PC-3 (cell line): ENCODE measurements at places on chromosomes 7 and 10.

DNA sequence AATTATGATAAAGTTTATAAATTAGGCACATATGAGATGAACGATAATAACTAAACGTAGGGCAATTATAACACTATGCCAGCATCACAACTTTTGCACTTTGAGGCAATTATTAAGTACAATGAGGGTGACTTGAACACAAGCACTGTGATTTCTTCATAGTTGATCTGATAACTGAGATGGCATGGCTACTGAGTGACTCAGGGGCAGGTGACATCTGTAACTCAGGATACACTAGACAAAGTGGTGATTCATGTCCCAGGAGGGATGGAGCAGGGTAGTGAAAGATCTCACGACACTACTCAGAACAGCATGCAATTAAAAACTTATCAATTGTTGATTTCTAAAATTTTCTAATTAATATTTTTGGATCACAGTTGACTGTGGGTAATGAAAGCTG lies 98.3 kb upstream of the ARHGAP21 start:
- H3K27ac ChIP-seq: peak overlapping the region; percentile 74
- DNase-seq: peak; percentile 66
- H3K4me3 ChIP-seq: no peak overlapping the region
- H3K36me3 ChIP-seq: no peaks in the 10 kb centered on the region
- peaks cover 53% of the 10 kb centered on the region for H3K4me1 ChIP-seq

DNA sequence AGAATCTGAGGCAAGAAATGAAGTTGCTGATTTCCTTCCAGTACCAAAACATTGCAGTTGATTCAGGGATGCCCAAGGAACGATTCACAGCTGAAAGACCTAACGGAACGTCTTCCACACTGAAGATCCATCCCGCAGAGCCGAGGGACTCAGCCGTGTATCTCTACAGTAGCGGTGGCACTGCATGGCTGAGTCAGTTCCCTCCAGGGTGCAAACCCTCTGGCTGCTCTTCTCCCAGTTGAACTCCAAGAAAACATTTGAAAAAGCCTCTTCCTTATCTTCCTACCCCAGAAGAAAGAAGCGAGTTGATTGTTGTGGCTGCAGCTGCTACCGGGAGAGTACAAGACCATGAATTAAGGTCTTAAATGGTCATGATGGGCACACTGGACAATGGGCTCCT lies 147.1 kb upstream of the PRSS1 start:
- H3K4me1 ChIP-seq: peaks cover 8% of the 10 kb centered on the region
- no peak overlapping the region for H3K27ac ChIP-seq
- H3K36me3 ChIP-seq: no peaks in the 10 kb centered on the region
- no peaks in the 10 kb centered on the region for H3K27me3 ChIP-seq

DNA sequence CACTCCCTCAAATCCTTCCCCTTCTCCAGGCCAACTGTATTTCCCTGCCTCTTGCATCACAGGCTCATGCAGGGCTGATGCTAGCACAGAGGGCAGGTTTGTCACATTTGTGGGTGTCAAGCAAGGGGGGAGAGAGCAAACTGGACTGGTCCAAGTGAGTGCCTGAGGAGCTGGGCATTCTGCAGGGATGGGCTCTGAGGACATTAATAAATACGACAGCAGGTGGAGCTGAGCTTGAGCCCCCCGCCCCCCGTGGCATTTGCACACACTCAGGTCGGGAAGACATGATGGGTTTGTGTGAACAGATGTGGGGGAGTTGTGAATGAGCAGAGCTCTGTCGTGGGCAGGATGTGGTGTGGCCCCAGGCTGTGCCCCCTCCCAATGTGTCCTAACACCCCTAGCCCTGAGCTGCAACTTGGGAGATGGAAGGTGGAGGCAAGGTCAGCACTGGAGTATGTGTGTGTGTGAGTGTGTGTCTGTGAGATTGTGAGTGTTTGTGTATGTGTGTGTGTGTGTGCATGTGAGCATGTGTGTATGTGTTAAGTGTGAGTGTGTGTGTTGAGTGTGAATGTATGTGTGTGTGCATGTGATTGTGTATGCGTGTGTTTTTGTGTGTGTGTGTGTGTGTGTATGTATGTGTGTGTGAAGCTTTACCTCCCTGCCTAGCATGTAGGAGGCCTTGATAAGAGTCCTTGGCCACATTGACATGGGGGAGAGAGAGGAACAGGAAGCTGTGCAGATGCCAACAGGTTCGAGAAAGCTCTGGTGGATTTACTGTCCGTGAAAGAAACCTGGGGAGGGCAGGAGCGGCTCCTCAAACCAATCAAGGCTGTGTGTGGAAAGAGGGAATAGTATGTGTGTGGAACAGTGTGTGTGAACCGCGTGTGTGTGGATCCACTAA lies 9.1 kb downstream of the RASSF4 start:
- H3K4me3 ChIP-seq: no peak overlapping the region
- H3K27ac ChIP-seq: no peak overlapping the region
- DNase-seq: no peak
- no peaks in the 10 kb centered on the region for H3K4me1 ChIP-seq
- H3K36me3 ChIP-seq: no peaks in the 10 kb centered on the region
- H3K27me3 ChIP-seq: no peaks in the 10 kb centered on the region

DNA sequence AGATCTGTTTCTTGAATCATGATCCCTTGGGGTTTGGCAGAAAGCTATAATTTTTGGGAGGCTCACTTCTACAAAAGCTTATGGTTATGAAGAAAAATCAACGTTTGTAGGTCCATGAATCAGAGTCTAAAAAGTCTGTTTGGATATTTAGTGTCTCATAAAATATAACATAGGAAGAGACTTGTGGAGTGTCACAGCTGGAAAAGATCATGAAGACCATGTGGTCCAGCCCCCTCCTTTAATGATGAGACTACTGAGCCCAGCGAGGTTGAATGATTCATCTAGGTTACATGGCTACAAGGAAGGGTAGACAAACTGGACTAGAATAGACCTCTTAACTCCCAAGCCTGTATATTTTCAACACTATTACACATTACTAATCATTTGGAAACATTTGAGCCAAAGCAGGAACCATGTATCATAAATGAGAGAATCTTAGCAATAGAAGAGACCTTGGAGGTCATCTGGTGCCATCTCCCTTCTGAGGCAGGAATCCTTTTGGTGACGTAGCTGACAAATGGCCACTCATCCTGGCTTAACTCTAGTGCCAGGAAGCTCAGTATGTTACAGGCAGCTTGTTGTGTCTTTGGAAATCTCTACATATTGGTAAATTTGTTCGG lies 152.5 kb downstream of the CREB5 start:
- no peak overlapping the region for H3K27ac ChIP-seq
- no peaks in the 10 kb centered on the region; the same call in 1 of the 2 replicates for H3K27me3 ChIP-seq
- no peak overlapping the region for H3K4me3 ChIP-seq
- H3K4me1 ChIP-seq: no peaks in the 10 kb centered on the region

- peaks cover 24% of the 10 kb centered on the region; the same call in 1 of the 2 replicates for H3K27me3 ChIP-seq
- H3K4me1 ChIP-seq: peaks cover 21% of the 10 kb centered on the region
Observed at GRCh38 chr10:79936625-79937615, 12.0 kb downstream of the SFTPD start.

DNA sequence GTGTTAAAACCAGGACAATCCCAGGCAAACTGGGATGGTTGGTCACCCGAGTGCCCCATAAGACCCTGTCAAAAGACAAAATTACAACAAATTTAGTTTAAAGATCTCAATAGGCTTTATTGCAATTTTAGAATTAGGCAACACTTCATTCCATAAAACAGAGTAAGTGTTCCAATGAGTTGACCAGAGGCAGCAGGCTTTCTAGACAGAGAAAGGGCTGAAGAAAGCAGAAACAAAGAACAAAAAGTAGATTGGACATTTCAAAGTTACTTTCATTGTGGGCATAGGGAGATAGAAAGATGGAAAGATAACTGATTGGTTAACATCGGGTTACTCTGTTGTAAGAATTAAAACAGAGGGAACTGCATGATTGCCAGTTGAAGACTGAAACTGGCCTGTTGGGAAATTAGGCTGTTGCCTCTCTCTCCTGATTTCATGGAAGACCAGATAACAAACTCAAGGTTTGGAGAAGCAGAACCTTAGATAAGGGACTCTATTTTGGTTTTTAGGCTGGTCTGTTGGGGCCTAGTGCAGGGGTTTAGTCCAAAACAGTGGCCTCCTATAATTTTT lies 36.3 kb downstream of the ENTPD1 start:
- H3K4me3 ChIP-seq: no peak overlapping the region
- no peaks in the 10 kb centered on the region for H3K27me3 ChIP-seq
- no peak for DNase-seq
- peaks cover 13% of the 10 kb centered on the region for H3K4me1 ChIP-seq
- no peak overlapping the region for H3K27ac ChIP-seq
- H3K36me3 ChIP-seq: no peaks in the 10 kb centered on the region

DNA sequence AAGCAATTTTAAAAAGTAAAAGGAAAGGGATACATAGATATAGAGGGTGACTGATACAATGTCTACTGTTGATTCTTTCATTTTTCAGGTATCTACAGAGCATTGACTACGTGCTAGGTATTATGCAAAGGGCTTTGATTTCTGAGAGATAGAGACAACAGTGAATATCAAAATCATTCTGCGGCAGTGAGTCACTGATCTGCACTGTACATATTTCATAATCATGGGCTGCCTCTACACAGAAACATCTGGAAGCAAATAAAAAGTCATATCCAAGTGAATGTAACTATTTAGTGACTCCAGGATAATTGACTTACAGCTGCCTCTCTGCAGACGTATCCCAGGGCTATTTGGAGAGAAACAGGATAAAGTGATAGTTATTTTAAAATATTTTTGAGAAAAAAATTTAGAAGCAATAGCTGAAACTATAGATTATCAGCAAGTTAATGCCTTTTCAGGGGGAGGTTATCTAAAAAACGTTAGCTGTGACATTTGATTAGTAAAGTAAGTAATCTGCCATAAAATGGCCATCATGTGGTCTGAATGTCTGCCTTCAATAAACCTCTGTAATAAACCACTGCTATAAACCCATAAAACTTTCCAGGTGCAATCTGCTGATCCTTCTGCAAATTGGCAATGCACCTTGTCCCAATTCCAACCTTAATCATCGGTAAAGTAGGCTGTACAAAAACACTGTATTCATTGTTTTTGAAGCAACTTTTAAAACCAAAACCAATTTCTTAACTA lies 43.7 kb downstream of the CPXM2 start:
- no peak overlapping the region for H3K4me3 ChIP-seq
- H3K27me3 ChIP-seq: peaks cover 36% of the 10 kb centered on the region
- DNase-seq: no peak
- H3K36me3 ChIP-seq: no peaks in the 10 kb centered on the region
- H3K4me1 ChIP-seq: no peaks in the 10 kb centered on the region
- no peak overlapping the region for H3K27ac ChIP-seq

- H3K4me3 ChIP-seq: peak overlapping the region; percentile 88
- DNase-seq: peak; percentile 92
- H3K27me3 ChIP-seq: no peaks in the 10 kb centered on the region
- H3K36me3 ChIP-seq: no peaks in the 10 kb centered on the region
- H3K27ac ChIP-seq: peak overlapping the region; percentile 57
Observed at GRCh38 chr7:140696024-140696679, 356 bp upstream of the NDUFB2 start.

- H3K4me3 ChIP-seq: no peak overlapping the region
- H3K4me1 ChIP-seq: no peaks in the 10 kb centered on the region
- H3K27ac ChIP-seq: no peak overlapping the region
- peaks cover 93% of the 10 kb centered on the region for H3K27me3 ChIP-seq
- no peak for DNase-seq
Observed at GRCh38 chr10:76129213-76129612, 697.8 kb downstream of the LRMDA start.

DNA sequence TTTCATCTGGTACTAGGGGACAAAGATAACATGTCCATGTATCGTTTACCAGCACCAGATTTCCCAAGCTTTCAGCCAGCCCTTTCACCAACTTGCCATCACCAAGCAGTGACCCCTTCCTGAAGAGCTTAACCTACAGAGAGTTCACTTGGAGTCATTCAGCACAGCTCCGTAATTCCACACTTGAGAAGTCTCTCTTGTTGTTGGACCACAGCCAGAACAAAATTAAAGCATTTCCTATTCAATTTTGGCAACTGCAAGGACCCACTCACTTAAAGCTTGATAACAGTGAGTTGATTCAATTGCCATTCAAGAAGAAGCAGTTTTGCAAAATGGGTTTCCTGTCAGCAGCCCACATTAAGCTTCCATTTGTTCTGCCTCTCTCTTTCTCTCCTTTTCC lies 88.5 kb upstream of the LRRTM3 start:
- H3K27me3 ChIP-seq: no peaks in the 10 kb centered on the region
- DNase-seq: no peak
- no peak overlapping the region for H3K4me3 ChIP-seq
- H3K27ac ChIP-seq: no peak overlapping the region
- no peaks in the 10 kb centered on the region for H3K36me3 ChIP-seq
- H3K4me1 ChIP-seq: peaks cover 47% of the 10 kb centered on the region

DNA sequence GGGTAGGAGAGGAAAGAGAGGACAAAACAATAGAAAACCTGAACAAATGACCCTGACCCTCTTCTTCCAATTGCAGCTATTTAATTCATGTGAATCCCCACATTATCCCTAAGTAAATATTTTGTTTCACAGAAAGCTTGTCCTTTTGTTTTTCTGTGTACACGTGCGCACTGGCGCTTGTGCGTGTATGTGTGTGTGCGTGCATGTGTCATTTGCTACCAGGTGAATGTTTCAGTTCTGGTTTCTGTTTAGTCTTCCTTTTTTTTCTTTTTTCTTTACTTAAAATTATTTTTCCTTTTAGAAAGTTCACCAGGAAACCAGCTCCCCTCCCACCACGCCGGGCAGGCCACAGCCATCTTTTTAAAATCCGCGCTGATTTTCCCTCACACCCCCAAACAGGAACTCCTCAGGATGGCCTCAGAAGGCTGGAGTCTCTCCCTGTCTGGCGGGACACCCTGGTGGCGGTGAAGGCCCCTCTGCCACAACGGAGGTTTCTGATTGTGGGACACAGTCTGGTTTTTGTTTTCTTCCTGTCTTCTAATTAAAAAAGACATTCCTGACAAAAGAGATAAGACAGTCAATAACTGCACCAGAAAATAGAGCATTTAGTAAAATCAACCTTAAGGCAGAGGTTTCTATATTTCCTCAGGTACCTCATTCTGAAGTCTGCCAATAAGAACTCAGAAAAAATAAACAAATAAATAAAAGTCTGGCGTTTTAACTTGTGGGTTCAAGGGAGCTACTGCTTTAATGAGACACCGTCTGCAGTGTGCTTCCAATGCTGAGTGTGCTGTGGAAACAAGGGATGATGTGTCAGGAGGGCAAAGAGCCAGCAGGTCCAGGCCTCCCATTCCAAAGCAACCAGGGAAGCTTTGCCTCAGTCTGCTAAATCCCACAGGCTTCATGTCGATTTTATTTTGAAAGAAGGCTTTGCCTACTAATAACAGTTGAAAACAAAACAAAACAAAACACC lies 17.4 kb downstream of the IRF5 start:
- peaks cover 45% of the 10 kb centered on the region for H3K36me3 ChIP-seq
- no peak overlapping the region for H3K27ac ChIP-seq
- DNase-seq: peak; percentile 15
